ENCODE measurements at places on chromosomes 2 and 18.

- peak; percentile 50 for DNase-seq
These were observed 19.6 kb downstream of the RSAD2 start for GRCh38 chr2:6896930-6897759.

GRCh38 chr2:11784747-11785610 lies 38.5 kb downstream of the LPIN1 start:
- DNase-seq = peak; percentile 40

- DNase-seq = no peak
These were observed 4.0 kb upstream of the RTN4 start for GRCh38 chr2:55054106-55054875.

DNA sequence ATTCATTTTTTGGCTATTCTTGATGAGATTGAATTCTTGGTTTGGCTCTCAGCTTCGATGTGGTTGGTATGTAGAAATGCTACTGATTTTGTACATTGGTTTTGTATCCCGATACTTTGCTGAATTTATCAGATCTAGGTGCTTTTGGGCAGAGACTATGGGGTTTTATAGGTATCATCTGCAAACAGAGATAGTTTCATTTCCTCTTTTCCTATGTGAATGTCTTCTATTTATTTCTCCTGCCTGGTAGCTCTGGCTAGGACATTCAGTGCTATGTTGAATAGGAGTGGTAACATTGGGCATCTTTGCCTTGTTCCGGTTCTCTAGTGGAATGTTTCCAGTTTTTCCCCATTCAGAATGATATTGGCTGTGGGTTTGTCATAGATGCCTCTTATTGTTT lies 5.5 kb upstream of the TACR1 start:
- no peak for DNase-seq

DNA sequence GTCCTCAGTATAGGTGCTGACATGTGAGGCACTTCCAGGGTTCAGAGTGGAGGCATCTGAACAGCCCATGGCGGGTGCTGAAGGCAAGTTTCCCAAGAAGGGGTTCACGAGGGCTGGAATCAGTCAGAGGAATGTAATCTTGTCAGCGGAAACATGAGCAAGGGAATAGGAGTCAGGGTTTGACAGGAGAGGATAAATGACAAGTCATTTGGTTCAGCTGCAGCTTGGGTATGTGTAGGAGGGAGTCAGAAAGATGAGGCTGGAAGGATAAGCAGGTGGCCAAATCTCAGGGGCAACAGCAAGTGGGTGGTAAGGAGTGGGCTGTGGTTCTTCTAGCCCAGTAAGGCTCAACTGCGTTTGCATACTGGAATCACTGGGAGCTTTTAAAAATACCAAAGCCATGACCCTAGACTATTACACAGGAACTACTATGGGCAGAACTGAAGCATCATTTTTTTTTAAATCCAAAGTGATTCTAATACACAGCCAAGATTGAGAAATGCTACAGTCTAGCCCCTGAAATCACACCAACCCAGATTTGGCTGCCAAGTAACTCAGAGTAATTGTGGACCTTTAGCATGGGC lies 41.8 kb upstream of the NAB1 start:
- DNase-seq = no peak

DNA sequence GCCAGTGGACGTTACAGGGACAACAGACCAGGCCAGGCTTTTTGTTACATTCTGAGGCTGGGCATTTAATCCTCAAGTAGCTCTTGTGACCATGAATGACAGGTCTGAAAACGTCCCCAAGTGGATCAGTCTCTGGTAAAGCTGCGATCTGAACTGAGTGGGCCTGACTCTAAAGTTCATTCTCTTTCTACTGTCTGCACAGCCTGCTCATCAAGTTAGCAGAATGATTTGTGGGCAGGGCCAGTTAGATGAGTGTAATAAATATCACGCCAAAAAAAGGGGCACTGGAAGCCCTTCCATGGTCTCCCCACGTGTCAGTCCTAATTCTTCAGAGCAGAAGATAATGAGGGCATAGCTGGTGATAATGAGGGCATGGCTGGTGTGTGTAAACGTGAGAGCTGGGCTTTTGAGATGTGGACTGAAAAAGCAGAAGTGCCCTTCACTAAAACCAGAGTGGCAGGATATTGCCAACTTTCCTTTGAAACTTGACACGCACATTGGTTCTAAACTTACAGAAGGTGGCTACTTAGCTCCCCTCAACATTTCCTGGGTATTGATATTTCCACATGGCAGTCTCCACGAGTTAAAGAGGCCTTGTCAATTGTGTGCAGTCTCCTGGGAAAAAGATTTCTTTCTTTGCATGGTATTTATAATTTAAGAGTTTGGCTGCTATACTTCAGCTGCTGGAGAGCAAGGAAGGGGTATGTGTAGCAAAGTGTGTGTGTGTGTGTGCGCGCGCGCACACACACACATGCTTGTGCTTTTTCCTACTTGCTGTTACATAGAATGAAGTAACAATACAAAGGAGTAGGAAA lies 72.7 kb upstream of the LYPD6B start:
- DNase-seq = no peak

GRCh38 chr2:121191191-121192170 lies 93.5 kb downstream of the TFCP2L1 start:
- no peak for DNase-seq

DNA sequence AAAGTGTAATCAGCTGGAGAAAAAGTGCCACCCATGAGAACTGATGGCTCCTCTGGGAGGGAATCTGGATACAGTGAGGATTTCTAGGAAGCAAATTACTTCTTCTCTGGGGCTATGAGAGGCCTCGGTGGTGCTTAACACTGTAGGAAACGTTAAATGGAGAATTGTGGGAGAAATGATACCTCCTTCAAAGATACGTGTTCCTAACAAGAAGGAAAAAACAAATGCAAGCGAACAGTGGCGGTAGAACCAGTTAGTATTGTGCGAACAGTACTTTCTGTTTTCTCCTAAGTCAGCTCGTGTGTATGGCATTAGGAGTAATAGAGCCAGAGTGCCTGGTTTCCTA lies 587 bp upstream of the MTIF2 start:
- peak; percentile 39 for DNase-seq

GRCh38 chr2:23530206-23530908 lies 145.4 kb downstream of the KLHL29 start:
- no peak for DNase-seq

DNA sequence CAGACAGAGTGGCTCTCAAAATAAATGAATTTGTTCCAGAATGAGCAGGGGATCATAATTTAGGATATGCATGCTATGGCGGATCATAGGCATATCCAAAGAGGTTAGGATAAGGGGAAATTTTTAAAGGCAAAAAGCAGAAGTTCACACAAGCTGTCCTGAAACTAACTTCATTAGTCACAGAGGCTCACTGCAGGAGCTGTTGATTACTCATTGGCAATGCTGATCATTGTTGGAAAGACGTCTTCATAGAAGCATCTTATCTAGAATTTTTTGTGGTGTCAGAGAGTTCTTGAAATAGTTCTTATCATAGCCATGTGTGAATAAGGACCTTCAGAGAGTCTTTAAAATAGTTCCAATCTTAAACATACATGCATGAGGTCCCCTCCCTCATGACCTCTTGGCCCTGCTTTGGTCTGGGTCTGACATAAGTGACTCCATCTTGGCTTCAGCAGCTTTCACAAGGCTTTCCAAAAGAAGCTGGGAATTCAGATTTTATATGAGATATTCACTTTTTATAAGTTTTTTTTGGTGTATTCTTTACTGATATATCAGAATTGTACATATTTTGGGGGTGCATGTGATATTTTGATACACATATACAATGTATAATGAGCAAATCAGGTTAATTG lies 7.5 kb upstream of the CCDC195 start:
- DNase-seq = no peak

- DNase-seq = no peak
These were observed 22.4 kb upstream of the PUM2 start for GRCh38 chr2:20372896-20373640.

GRCh38 chr2:59084326-59084725 lies 843.2 kb upstream of the FANCL start:
- no peak for DNase-seq
